Tibial nerve (tissue), 4 donors: ENCODE measurements at places on chromosomes 12 and 14.

DNA sequence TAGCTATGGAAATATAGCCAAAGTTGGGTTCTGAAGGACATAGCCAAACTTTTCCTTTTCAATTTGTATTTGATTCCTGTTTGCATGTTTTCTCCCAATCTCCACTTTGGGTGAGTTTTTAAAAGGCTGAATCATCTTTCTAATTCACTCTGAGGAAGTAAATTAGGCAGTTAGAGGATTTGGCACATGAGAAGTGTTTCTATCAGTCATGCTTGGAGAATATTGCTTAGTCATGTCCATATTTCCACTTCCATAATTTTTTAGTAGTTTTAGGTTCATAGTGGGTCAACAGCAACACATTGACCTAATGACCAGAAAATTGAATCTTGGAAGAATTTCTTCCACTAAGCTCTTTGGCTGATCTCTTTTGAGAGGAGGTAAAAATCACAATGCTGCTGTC is 21.8 kb downstream of the IRAK3 start:
- no peak for DNase-seq

GRCh38 chr12:57613427-57614109 is 2.3 kb downstream of the ARHGEF25 start:
- no peak for DNase-seq

- DNase-seq: no peak
Observed at GRCh38 chr14:104926619-104927431, 2.1 kb downstream of the PLD4 start.

- no peak for DNase-seq
Observed at GRCh38 chr12:115474539-115475353, 790.8 kb upstream of the TBX3 start.

DNA sequence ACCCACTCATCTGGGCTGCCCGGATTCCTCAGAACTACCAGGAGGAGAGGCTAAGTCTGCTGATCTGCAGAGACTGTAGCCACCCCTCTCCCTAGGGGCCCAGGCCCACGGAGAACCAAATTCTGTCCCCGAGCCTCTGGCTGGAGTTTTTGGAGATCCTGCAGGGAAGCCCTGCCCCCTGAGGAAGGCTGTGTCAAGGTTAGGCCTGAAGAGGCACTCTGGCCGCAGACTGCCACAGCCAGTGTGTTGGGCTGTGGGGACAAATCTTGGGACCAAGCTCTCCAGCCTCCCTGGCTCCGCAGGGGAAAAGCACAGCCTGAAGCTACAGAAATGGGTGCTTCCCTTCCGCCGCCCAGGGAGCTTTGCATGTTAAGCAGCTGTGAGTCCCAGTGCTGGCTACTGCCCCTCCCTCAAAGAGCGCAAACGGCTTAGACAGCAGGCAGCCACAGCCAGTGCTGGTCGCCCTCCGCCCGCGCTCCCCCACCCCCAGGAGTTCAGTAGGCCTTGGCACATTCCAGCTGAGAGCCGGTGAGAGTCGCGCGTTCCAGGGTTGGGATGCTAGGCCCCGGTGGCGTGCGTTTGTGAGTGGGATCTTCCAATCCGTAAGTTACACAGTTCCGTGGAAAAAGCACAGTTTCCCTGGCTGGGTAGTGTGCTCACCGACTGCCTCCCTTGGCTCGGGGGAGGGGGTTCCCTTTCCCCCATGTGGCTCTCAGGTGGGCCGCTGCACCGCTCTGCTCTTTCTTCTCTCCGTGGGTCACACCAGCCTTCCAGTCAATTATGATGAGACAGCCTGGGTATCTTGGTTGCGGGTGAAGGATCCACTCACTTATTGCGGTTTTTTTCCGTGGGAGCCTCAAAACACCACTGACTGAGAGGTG is 13.2 kb downstream of the CLEC4E start:
- DNase-seq: no peak
